Stimulated activated CD4-positive, alpha-beta T cell treated with anti-CD3 and anti-CD28 coated beads, Interleukin-4, amount 100 ng/mL, for 4 hours (primary cell): ENCODE measurements at places on chromosomes 3 and 15.

DNA sequence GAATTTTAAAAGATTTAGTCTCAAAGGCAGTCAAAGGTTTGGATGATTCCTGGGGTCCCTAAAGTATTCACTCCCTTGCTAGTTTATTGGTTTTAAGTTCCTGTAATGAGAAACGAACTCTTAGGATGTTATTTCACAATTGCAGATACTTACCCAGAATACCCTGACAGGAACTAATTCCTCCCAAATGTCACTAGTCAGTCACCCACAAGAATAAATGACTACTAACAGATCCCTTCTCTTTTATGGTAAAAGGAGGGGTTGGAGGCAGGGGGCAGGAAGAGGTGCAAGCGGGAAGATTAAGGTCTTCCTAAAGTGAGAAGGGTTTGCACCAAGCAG lies 174.2 kb upstream of the SLC2A2 start:
- DNase-seq: no peak

- DNase-seq: no peak
Observed at GRCh38 chr3:131053043-131053859, 26.6 kb downstream of the NEK11 start.

GRCh38 chr3:169931747-169932520 lies 20.6 kb downstream of the SAMD7 start:
- no peak for DNase-seq

DNA sequence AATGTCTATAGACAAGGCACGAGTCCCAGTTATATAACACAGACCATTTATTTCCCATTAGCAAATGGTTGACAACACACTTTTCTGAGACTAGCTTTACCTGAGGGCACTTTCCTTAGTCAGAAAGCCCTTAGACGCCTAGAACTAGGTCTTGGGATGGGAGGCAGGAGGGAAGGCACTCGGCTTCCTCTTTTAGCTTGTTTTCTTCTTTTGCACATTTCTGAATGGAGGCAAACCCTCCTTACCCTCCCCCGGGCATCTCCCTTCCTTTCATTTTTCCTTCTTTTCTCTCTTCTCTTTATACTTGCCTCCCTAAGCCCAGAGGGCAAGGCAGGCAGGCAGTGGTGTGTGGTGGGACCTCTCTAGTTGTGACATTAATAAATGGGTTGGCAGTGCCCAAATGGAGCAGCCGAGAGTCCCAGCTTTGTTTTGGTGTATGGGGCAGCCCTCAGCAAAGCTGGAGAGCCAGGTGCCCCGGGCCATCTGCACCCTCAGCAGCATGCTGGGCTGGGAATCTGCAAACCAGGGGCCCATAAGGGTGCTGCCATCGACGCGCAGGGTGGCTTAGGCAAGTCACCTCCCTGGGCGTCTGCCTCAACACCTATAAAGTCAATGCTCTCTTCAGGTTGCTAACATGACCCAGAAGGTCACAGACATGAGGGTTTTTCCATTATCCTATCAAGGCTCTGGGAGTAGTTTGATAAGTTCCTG lies 21.1 kb upstream of the BCL2L10 start:
- DNase-seq: no peak

DNA sequence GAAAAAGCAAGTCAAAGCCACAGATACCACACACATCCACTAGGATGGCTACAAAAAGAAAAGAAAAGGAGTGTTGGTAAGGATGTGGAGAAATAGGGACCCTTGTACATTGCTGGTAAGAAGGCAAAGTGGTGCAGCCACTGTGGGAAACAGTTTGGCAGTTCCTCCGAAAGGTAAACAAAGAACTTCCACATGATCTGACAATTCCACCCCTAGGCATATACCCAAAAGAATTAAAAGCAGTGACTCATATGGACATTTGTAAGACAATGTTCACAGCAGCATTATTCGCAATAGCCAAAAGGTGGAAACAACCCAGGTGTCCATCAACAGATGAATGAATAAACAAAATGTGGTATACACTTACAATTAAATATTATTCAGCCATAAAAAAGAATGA lies 22.2 kb upstream of the GMPPB start:
- no peak for DNase-seq

GRCh38 chr3:32009957-32010356 lies 28.4 kb downstream of the ZNF860 start:
- DNase-seq: no peak

DNA sequence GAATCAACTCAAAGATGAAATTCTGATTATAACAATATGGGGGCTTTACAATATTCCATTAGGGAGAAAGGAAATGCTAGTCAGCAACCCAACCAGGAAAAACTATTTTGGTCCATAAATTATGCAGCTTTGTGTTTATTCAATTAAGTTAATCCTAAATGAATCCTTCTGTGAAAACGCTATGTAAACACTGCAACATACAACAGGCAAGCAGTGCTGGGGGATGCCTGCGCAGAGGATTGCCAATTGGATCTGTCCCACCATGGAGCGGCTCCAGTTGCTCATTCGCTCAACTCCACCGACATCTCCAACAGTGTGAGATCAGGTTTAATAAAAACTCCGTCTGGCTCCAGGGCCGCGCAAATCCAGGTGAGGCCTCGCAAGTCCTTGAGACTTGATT lies 290.5 kb upstream of the VEPH1 start:
- no peak for DNase-seq

- DNase-seq: no peak
Observed at GRCh38 chr3:70855149-70855548, 542.7 kb upstream of the MDFIC2 start.

GRCh38 chr15:69391046-69391757 lies 22.9 kb upstream of the KIF23 start:
- no peak for DNase-seq

DNA sequence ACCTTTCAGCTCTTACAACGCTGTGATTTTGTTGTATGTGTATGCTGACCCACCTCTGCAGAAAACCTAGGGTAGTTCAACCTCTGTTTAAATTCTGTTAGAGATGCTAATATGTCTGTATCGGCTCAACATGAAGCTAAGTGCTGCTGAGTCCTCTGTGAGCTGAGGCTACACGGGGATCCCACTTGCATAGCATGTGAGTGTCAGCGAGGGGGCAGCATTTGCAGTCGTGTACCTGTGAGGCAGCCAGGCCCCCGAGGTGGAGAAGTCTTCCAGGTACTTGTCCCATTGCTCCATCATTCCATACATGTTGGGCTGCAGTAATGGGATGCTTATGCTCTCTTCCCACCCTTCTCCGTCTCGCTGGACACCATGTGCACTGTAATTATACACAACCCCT lies 3.7 kb downstream of the MKRN2OS start:
- no peak for DNase-seq

- no peak for DNase-seq
Observed at GRCh38 chr3:106121491-106122289, 252.9 kb upstream of the CBLB start.

DNA sequence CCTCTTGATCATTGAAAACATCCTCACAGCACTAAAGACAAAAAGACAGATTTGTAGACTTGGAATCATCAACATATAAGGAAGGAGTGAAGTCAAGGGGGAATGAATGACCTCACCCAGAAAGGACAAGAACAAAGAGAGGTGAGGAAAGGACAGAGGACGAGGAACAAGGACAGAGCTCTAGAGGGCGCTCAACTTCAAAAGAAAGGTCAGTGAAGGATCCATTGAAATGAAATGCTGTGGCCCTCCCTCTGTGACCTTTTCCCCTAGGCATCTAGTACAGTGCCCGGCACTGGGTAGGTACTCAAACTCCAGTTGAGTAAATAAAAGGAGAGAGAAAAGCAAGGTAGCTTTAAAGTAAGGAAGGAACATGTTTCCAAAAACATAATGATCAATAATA lies 2.6 kb downstream of the ATP8B4 start:
- DNase-seq: no peak

- DNase-seq: no peak
Observed at GRCh38 chr15:29736744-29737020, 85.6 kb downstream of the TJP1 start.

DNA sequence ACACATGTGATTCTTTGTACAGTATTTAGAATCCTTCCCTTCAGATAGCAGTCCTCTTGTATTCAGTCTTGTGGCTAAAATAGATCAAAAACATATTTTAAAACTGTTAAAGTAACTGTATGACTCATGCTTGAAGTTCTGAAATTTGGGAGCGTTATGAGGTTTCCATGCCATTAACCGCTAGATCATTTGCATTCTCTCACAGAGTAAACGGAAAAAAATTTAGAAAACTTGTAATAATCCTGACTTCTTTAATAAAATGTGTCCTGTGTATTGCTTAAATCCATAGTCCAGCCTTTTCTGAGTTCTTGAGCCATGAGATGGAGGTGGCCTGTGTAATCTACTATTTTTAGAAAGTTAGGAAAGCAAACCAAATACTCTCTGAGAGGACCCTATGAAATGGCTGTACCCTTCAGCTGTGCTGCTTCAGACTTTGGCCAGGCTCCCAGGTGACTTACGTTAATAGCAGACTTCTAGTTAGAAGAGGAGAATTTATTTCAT lies 33.8 kb downstream of the MBNL1 start:
- DNase-seq: no peak

GRCh38 chr3:120462409-120462959 lies 11.7 kb upstream of the FSTL1 start:
- DNase-seq: no peak

DNA sequence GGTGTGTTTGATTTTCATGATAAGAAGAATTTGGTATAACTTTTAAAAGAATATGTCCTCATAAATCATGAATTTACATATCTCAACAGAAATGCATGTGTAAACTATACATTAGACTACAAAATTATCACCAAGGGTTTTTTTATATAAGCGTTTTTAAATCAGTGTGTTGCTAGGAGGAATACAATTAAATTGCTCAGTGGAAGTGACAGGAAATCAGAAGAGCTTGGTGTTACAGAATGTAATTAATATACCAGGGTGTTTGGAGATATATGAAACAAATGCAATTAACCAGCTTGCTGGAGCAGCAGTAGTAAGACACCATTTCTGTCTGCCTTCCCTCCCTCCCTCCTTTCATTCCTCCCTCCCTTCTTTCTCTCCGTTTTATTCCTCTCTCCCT lies 2.4 kb downstream of the ROBO2 start:
- no peak for DNase-seq

- DNase-seq: no peak
Observed at GRCh38 chr3:64924961-64925360, 237.2 kb upstream of the ADAMTS9 start.

- no peak for DNase-seq
Observed at GRCh38 chr3:95217661-95218060, 1154.8 kb downstream of the NSUN3 start.

- no peak for DNase-seq
Observed at GRCh38 chr3:57939775-57940174, 68.4 kb upstream of the FLNB start.

- no peak for DNase-seq
Observed at GRCh38 chr15:52759969-52760368, 30.2 kb downstream of the ONECUT1 start.

- no peak for DNase-seq
Observed at GRCh38 chr3:74387111-74387735, 227.2 kb downstream of the CNTN3 start.

DNA sequence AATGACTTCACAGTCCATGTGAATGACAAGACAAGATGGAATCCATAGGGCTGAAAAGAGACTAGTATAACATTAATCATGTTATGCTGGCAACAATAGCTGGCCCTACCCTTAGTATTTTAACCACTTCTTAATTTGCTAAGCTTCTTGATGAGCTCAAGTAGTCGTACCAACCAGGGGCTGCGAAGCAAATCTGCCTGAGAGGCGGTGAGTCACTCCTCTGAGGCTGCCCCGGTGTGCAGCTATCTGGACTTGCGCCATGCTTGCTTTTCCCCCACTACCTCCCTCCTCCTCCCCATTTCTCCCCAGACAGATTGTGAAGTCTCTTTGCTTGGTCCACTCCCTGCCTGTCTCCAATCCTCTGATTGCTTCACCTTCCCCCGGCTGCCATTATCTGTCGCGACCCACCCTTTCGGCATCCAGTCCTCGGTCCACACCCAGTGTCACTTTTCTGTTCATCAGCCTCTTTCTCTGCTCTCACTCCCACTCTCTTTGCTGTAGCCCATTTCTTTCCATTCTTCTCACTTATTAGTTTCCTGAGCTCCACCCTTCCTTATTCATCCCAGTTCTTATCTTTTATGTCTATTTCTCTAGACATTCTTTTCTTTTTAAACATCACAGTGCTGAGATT lies 42.7 kb downstream of the DUT start:
- DNase-seq: no peak

GRCh38 chr3:72439321-72440183 lies 408.7 kb downstream of the SHQ1 start:
- no peak for DNase-seq

DNA sequence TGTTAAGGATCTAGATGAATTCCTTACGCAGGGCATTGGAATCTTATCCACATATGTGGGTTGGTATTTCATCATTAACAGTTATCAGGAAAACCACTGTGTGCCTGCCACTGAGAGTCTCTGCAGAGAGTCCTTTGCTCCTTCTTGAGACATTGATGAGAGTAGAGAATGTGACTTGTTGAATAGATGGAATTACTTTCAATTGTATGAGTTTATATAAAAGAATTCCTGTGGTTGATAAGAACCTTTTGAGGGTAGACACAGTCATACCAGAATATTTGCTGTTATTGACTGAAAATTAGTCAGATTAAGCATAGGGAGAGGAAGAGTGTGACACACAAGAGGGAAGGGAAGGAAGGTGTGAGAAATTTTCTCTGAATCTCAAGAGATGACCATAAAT lies 30.8 kb downstream of the ARHGEF26 start:
- DNase-seq: no peak

- DNase-seq: no peak
Observed at GRCh38 chr15:85726454-85726853, 68.3 kb downstream of the KLHL25 start.

DNA sequence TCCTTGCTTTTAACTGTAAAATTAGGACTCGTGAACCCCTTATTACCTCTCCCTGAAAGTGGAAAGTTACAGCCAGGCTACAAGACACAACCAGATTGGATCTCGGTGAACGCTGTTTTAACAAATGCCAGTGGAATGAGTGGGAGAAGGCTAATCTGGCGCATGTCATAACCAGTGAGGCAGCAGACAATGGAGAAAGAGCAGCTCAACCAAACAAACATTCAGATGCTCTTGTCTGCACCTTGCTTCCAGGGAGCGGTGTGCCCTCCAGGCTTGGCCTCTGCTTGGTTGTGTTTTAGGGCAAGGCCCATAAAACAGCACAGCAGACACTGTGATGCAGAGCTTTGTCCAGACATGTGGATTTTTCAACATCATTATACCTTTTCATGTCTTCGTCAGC lies 45.9 kb upstream of the ATP1B3 start:
- DNase-seq: no peak

DNA sequence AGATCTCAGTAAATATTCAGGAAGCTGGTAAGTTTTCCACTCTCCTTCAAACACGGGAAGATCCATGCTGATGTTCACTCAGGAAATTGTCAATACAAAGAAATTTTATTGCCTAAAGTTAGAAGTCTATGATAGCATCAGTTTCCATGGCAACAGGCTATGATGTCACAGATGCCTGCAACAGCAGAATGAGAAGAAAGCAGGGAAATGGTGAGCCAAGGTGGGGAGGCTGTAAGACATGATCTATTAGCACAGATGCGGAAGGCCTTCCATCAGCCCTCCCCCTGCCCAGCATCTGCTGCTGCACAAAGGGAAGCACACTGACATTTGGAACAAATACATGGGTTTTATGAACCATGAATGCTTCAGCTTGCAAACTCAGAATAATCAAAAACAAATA lies 28.6 kb downstream of the EPHB1 start:
- no peak for DNase-seq

- DNase-seq: no peak
Observed at GRCh38 chr15:68450192-68450591, 18.2 kb upstream of the ITGA11 start.

GRCh38 chr3:139202226-139202958 lies 141.4 kb upstream of the MRPS22 start:
- no peak for DNase-seq
